ENCODE measurements at places on chromosomes 6 and 20.

DNA sequence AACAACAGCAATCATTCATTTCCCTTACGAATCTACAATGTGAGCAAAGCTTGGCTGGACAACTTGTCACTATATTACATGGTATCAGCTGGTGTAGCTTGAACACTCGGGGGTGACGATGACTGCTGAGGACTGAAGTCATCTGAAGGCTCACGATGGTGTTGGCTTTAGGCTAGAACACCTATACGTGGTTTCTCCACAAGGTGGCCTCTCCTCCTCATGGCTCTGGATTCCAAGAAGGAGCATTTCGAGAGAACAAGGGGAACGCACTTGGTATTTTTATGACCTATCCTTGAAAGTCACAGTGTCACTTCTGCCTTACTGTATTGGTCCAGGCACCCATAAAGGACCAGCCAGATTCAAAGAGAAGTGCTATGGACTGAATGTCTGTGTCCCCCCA is 37.5 kb upstream of the ADGRF1 start:
- no peaks in the 10 kb centered on the region for H3K27me3 ChIP-seq
- no peak for DNase-seq
- no peaks in the 10 kb centered on the region for H3K36me3 ChIP-seq
- no peak overlapping the region for H3K4me3 ChIP-seq
- no peaks in the 10 kb centered on the region for H3K4me1 ChIP-seq
- H3K27ac ChIP-seq: no peak overlapping the region

DNA sequence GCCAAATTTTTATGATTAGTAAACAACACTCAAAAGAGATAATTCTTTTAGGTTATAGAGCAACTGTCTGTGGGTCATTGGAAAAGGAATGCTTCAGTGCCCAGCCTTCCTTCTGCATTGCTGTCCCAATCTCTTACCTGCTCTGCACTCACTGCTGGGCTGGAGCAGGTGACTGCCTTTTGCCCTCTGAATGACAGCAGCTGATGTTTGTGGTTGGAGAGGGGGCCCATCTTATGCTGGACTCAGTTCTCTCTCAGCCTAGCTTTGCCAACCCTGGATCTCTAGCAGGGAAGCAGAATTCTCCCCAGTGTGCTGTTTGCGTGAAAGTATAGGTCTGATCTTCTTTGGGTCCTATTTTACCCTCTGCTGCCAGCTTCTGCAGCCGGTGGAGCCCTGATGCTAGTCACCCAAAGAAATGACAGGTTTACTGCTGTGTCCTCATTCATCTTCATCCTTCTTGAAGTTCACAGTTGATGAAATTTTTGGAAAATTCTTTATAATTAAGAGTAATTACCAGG is 193.5 kb downstream of the ARID1B start:
- H3K36me3 ChIP-seq: no peaks in the 10 kb centered on the region
- H3K27ac ChIP-seq: no peak overlapping the region
- no peak for DNase-seq
- no peaks in the 10 kb centered on the region for H3K27me3 ChIP-seq

- no peaks in the 10 kb centered on the region for H3K36me3 ChIP-seq
- H3K27ac ChIP-seq: no peak overlapping the region
- H3K27me3 ChIP-seq: no peaks in the 10 kb centered on the region
- no peak overlapping the region for H3K4me3 ChIP-seq
- no peaks in the 10 kb centered on the region for H3K4me1 ChIP-seq
These were observed 44.6 kb downstream of the GPR63 start for GRCh38 chr6:96792561-96793190.

DNA sequence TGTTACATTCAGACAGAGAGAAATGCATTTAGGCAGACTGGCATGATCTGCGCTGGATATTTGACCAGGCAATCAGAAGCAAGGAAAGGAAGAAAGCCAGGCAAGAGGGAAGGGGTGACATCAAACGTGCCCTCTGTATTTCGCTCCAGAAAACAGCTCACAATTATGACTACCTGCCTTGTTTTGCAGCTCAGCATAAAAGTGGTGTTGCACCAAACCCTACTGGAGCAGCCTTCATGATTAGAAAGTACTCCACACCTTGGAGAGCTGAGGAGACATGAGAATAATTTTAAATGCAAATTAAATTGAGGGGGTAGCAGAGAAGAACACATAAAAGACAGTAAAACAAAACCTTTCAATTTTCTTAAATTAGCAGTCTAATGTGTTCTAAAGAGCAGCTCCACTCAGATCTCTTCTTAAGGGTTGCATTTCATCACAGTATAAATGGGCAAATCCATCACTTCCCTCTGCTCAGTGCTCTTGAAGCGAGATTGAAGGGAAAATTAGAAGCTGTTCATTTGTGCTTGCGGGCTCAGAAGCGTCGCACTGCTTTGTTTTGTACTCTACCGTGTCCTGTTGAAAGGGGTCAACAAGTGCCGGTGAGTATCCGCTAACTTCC is at the start of gene PHACTR1:
Gene PHACTR1 (plus strand): TSS at position 470 of the 619 bp plus-strand sequence.
- peak within 1 kb of the TSS; percentile 15 for H3K4me3 ChIP-seq
- peaks cover 9% of the 10 kb centered on the region for H3K4me1 ChIP-seq
- no peak within 1 kb of the TSS for H3K27ac ChIP-seq
- no peaks in the 10 kb centered on the region for H3K36me3 ChIP-seq
- H3K27me3 ChIP-seq: peaks cover 65% of the 10 kb centered on the region
- DNase-seq: no peak

GRCh38 chr6:131682442-131682841 is 18.8 kb downstream of the OR2A4 start:
- H3K4me3 ChIP-seq: no peak overlapping the region
- no peak overlapping the region for H3K27ac ChIP-seq
- no peaks in the 10 kb centered on the region for H3K4me1 ChIP-seq
- H3K27me3 ChIP-seq: no peaks in the 10 kb centered on the region
- peak; percentile 38 for DNase-seq
